ENCODE measurements at places on chromosomes 5 and 9. TPM values are rescaled to one million over a fixed set of nuclear protein-coding genes. Genes with fewer than 3 reads are reported as not detected.

- no peaks in the 10 kb centered on the region for H3K4me1 ChIP-seq
- H3K27ac ChIP-seq, result no peak overlapping the region
- H3K4me3 ChIP-seq, result no peak overlapping the region
Measured at GRCh38 chr9:36794461-36794860, 221.8 kb downstream of the MELK start.

GRCh38 chr5:123156577-123157296, 67.7 kb downstream of the PRDM6 start:
- H3K4me1 ChIP-seq, result peaks cover 12% of the 10 kb centered on the region
- peaks cover 29% of the 10 kb centered on the region for H3K27me3 ChIP-seq
- H3K27ac ChIP-seq, result no peak overlapping the region

- DNase-seq, result peak; percentile 81
- H3K4me1 ChIP-seq, result peaks cover 28% of the 10 kb centered on the region
- H3K27ac ChIP-seq, result peak overlapping the region; percentile 58
- H3K36me3 ChIP-seq, result no peaks in the 10 kb centered on the region
- peak overlapping the region; percentile 18 for H3K4me3 ChIP-seq
Measured at GRCh38 chr9:21688108-21689102, 114.0 kb upstream of the MTAP start.

GRCh38 chr9:14515049-14515448, 178.2 kb downstream of the ZDHHC21 start:
- no peak for DNase-seq
- H3K4me1 ChIP-seq, result no peaks in the 10 kb centered on the region
- H3K27ac ChIP-seq, result no peak overlapping the region
- no peaks in the 10 kb centered on the region for H3K27me3 ChIP-seq

- no peaks in the 10 kb centered on the region for H3K4me1 ChIP-seq
- H3K36me3 ChIP-seq, result no peaks in the 10 kb centered on the region
- no peak overlapping the region for H3K27ac ChIP-seq
- H3K27me3 ChIP-seq, result no peaks in the 10 kb centered on the region
- DNase-seq, result peak; percentile 56
- H3K4me3 ChIP-seq, result no peak overlapping the region
Measured at GRCh38 chr5:144467792-144468191, 297.1 kb downstream of the KCTD16 start.

- no peak for DNase-seq
- no peaks in the 10 kb centered on the region for H3K27me3 ChIP-seq
- no peak overlapping the region for H3K4me3 ChIP-seq
- no peak overlapping the region for H3K27ac ChIP-seq
- peaks cover 18% of the 10 kb centered on the region for H3K4me1 ChIP-seq
Measured at GRCh38 chr5:180334176-180334575, 19.0 kb downstream of the GFPT2 start.

DNA sequence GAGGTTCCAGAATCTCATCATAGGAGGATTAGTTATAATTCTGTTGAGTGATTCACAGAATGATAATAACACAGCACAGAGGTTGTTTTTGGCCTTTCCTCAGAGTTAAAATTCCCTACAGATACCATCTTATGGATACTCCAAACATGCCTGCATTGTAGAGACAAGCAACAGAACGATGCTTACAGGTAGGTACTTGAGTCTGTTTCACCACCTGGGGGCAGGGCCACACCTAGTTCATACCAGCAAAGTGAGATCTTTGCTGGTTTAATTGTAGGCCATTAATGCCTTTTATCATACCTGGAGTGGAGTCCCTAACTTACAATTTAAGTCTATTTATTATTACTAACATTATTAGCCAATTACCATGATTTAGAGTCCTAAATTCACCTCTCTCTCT, 416.5 kb upstream of the TLE4 start:
- H3K27ac ChIP-seq, result no peak overlapping the region
- no peaks in the 10 kb centered on the region for H3K27me3 ChIP-seq
- no peaks in the 10 kb centered on the region for H3K4me1 ChIP-seq
- H3K36me3 ChIP-seq, result no peaks in the 10 kb centered on the region
- H3K4me3 ChIP-seq, result no peak overlapping the region
- no peak for DNase-seq

- no peaks in the 10 kb centered on the region for H3K27me3 ChIP-seq
- H3K36me3 ChIP-seq, result peaks cover 20% of the 10 kb centered on the region
- H3K4me3 ChIP-seq, result no peak overlapping the region
Measured at GRCh38 chr9:32992595-32993238, 8.7 kb downstream of the APTX start.

- H3K4me3 ChIP-seq, result no peak overlapping the region
- no peak for DNase-seq
- H3K27me3 ChIP-seq, result no peaks in the 10 kb centered on the region
Measured at GRCh38 chr5:139473105-139473504, 2.3 kb downstream of the SMIM33 start.

- no peak overlapping the region for H3K4me3 ChIP-seq
- H3K27ac ChIP-seq, result no peak overlapping the region
- no peaks in the 10 kb centered on the region for H3K36me3 ChIP-seq
- H3K4me1 ChIP-seq, result no peaks in the 10 kb centered on the region
Measured at GRCh38 chr9:19759066-19759465, 29.8 kb downstream of the SLC24A2 start.

Gene FBP2
- total RNA-seq, result not detected

Gene TOR4A
- total RNA-seq, result 9.7 TPM

Gene BTNL9
- total RNA-seq, result not detected

Gene SLC45A2
- not detected for total RNA-seq
